ENCODE measurements at places on chromosomes 6 and 20.

- DNase-seq, result no peak
Observed at GRCh38 chr6:43630980-43631619, 2.0 kb upstream of the GTPBP2 start.

- no peak for DNase-seq
Observed at GRCh38 chr6:115838763-115839401, 221.8 kb downstream of the FRK start.

GRCh38 chr20:50043573-50044352 lies 61.0 kb downstream of the SNAI1 start:
- no peak for DNase-seq

DNA sequence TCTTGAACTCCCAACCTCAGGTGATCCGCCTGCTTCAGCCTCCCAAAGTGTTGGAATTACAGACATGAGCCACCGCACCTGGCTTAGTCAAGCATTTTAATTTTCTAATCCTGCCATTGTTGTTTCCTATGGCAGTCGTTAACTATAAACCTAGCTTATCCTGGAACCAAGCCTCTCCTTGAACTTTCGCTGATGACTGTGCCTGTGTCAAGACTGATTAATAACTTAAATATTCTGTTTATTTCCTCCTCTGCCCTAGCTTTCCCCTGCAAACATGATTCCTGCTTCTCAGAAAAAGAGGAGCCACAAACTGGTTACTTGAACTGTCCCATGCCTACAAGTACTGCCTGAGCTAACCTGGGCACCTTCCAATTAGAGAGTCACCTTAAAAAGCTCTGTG lies 1.5 kb downstream of the VNN1 start:
- DNase-seq, result no peak

DNA sequence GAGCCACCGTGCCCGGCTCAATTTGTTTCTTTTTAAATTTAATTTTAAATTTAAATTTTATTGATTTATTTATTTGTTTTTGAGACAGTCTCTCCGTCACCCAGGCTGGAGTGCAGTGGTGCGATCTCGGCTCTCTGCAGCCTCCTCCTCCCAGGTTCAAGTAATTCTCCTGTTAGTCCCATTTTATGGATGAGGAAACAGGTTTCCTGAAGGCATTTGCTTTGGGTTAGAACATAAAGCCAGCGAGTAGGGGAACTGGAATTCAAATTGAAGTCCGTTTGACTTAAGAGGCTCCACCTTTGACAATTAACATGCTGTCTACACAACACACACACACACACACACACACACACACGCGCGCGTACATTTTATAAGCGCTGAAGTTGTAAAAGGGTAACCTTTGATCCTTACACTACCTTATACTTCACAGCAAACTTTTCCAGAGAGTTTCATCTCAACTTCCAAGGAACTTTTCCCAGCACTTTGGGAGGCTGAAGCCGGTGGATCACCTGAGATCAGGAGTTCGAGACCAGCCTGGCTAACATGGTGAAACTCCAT lies 232.0 kb downstream of the BCAS1 start:
- no peak for DNase-seq

DNA sequence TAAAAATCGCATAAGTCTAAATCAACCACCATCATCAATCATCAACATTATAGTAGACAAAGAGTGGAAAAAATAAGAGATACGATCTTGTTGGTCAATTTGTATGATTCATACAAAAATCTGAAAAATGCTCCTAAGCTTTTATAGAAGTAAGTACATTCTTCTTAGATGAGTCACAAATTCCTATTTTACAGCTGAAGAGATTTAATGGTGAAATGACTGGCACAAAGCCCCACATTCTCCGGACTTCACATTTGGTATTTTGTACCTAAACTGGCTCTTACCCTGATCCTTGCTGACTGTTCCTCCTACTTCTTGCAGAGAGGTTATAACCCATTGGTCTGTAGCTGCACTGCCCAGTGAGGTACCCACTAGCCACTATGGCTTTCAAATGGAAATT lies 29.9 kb upstream of the PREP start:
- DNase-seq, result no peak

DNA sequence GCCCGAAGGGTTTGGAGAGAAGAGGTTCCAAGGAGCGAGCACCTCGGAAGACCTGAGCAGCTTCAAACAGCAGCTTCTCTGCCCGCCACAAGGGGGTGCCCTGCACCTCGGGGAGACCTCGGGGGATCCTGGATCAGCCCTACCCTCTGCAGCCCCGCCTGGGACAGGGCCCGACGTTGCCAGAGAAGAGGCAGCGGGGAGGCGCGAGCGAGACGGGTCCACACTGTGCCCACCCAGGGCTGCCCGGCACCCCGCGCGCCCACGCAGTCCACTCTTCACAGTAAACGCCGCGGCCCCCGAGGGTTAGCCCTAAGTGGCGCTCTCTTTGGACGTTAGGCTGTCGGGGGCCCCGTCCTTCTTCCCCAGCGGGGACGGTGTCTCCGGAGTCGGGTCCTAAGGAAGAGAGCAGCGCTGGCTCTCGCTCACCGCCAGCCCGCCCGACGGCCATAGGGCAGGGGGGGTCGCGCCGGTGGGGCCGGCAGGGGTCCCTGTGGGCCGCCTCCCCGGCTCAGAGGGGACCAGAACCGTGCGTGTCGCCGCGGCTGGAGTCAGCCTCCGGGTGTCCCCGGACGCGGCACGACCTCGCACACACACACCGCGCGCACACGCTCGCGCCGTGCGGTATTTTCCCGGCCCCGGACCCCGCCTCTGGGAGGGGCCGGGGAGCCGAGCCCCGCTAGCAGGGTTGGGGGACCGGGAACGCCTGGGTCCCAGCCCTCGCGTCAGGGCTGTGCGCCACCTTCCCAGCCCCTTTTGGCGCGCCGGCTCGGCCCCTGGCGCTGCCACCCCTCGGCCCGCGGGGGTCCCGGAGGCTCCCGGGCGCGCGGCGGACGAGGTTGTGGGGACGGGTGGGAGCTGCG lies 929 bp downstream of the CDH22 start:
- DNase-seq, result peak; percentile 50

DNA sequence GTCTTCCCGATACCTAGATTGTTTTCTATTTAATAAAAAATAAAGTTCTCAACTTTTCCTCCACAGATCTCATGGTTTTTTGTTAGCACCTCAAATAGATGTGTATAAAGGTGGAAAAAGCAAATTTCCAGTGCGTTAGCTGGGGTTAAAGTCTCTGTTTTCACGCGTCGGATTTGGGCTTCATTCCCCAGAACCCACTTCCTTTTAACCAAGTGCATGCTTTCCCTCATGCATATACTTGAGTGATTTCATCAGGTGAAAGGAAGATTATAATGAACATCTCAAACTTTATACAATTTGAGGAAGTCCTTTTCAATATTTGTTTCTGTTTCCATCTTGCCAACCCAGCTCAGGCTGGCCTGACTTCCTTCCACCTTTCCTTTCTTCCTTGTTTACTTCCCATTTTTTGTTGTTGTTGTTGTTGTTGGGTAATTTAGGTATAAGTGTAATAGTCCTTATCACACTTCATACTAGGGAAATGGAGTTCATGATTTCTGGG lies 43.9 kb upstream of the GGTLC1 start:
- no peak for DNase-seq

DNA sequence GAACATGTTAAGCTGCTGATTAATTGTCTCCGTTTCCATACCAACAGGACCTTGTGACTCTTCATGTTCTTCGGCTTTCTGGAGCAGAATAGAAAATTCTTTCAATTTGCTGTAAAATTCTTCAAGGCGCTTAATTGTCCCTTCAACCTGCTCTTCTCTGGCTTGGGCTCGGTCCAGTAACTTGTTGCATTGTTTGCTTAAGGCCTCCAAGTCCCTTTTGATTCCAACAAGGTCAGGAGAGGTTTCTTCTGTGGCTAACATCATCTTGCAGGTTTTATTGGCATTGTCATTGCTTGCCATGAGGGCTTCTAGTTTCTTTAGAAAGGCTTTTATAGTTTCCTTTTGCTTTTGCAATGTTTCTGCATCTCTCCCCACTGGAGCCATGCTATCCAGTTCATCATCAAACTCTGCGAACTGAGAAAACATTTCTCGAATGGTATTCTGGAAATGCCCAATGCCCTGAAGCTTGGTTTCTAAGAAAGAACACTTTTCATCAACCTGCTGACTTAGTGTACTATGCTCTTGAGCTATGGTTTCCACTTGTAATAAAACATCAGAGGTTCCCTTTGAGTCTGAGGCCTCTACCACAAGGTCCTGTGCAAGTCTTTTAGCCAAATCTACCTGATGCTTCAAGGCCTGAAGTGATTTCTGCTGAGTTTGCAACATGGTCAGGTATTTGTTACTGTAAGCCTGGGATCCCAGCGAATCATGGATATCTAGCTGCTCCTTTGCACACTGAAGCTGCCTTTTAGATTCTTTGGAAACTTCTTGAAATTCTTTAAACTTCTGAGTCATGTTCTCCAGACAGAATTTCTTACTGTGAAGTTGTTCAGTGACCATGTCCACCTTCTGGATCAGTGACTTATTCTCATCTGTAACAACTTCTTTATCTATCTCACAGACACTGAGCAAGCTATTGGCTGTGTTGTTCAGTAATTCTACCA lies 90.2 kb downstream of the DST start:
- DNase-seq, result no peak

- DNase-seq, result no peak
Observed at GRCh38 chr6:51913265-51913664, 174.1 kb downstream of the PKHD1 start.

DNA sequence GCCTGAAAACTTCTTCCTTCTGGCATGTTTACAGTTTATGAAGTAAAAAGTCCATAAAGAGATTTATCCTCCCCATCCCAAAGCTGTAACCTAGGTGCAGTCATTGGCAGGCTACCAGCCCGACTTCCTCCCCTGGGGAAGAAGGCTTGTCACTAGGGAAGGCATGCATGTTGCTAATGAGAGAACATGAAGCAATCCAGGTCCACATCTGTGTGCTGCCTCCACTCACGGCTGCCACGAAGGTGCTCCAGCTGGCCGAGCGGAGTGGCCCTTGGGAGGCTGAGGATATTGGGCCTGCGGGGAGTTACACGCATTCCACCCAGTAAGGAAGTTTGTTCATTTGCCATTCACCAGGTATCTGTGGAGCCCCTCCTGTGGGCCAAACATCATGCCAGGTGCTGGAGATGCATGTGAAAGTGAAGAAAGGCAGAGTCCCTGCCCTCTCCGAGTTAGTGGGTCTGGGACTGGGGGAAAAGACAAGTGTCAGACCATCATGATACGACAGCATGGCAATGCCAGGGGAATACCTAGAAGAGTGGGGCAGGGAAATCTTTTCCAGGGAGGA lies 257.0 kb downstream of the NRN1 start:
- DNase-seq, result no peak

- DNase-seq, result no peak
Observed at GRCh38 chr6:156827382-156827781, 50.2 kb downstream of the ARID1B start.

- no peak for DNase-seq
Observed at GRCh38 chr20:5061213-5061612, 58.5 kb downstream of the PCNA start.

DNA sequence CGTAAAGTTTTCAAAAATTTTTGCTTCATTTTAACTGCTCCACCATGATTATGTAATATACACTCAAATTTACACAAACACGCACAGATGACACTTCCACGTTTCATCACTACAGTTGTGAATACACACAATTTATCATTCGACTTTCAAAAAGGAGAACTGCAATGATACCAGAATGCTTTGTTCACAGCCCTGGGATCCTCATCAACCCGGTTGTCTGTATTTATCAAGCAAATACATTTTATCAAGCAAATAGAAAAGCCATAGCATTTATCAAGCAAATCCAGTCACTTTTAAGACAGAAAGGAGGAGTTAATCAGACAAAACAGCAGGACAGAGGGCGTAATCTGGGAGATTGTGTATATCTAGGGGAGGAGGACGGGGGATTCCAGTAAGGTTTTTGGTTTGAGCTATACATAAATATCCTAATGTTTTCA lies 20.3 kb upstream of the ABT1 start:
- no peak for DNase-seq

DNA sequence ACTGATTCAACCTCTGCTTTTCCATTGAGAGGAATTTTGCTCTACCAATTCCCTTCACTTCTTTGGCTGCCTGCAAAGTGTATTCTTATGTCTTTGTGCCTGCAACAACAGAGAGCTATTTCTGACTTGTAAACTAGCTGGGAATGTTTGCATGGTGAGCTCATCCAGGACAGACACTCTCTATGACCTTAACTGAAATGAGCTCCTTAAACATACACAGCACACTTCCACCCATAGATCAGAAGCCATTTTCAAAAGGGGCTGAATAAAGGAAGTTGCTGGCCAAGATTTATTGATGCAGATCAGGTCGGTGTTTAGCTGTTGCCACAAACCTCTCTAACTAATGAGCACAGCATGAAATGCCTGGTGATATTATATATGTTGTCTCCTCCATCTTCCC lies 377.7 kb downstream of the BTBD9 start:
- DNase-seq, result no peak

- DNase-seq, result no peak
Observed at GRCh38 chr6:131036601-131037000, 26.4 kb downstream of the EPB41L2 start.

DNA sequence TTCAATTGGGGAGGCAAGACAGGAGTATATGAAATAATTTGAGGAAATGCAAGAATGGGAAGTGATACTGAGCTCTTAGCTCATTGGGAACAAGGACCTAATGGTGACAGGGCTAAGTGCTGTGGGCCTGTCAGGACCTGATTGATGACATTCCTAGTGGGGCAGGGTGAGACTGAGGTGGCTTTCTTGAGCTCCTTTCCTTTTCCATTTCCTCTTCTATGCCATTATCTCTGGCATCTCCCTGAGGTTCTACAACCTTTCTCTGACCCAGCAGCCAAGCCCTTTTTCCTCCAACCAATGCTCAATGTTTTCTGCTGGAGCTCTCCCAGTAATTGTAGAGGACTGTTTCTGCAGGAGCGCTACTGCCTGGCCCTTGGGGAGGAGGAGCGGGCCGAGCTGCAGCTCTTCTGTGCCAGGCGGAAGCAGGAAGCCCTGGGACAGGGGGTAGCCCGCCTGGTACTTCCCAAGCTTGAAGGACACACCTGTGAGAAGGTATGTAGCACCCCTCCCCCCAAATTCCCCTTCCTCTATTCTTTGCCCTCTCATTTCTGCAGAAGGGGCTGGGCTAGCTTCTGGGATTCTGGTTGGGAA lies 2.8 kb upstream of the TOMM6 start:
- no peak for DNase-seq
